ENCODE measurements at places on chromosomes 16 and 17.

- no peak for DNase-seq
These were observed 581 bp upstream of the TMEM208 start for GRCh38 chr16:67226295-67226803.

- no peak for DNase-seq
These were observed 63.9 kb downstream of the RTN4RL1 start for GRCh38 chr17:1961189-1961588.

- peak; percentile 25 for DNase-seq
These were observed 860 bp upstream of the DCAF7 start for GRCh38 chr17:63549289-63549945.

DNA sequence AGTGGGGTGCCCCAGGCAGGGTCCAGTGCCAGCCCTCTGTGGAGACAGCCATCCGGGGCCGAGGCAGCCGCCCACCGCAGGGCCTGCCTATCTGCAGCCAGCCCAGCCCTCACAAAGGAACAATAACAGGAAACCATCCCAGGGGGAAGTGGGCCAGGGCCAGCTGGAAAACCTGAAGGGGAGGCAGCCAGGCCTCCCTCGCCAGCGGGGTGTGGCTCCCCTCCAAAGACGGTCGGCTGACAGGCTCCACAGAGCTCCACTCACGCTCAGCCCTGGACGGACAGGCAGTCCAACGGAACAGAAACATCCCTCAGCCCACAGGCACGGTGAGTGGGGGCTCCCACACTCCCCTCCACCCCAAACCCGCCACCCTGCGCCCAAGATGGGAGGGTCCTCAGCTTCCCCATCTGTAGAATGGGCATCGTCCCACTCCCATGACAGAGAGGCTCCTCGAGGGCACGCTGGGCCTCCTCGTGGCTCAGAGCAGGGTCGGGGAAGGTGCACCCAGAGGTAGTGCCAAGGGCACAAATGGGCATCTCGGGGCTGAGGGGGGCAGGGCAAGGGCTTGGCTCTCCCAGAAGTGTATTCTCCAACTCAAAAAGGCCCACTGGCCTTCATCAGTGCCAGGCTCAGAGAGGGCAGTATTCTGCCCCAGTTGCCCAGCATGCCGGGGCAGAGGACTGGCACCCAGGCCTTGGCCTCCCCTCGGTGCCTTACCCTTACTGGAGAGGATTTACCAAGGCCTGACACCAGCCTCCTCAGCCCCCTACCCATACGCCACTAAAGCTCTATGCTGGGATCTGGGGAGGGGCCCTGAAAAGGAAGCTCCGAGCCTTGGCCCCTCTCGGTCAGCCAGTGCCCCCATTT is at the start of gene CDH5:
Gene CDH5 (plus strand): TSS at position 259 of the 867 bp plus-strand sequence. CDS start 12,647 bp downstream, outside the sequence.
- DNase-seq, result no peak

- DNase-seq, result no peak
These were observed 53.8 kb downstream of the MYO18A start for GRCh38 chr17:29126268-29126930.

DNA sequence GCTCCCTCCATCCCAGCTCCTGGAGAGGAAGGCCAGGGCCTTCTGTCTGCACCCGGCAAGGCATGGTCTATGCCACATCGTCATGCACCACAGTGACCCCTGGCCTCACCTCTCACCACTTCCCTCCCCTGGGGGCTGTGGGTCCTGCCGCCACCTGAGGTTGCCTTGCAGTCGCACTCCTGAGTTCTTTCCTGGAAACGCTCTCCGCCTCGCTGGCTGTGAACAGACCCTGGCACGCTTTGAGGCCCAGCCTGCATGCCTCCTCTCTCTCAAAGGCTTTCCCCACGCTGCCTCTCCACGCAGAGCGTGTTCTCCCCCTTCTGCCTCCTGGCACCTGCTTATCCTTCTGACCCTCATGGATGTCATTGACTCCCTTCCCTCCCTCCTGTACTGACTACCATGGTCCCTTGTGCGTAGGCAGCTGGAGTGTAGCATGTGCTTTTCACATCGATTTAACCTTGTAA is 45.4 kb downstream of the SEC14L1 start:
- no peak for DNase-seq
